ENCODE measurements at places on chromosomes 6 and 20.

- DNase-seq = no peak
These were observed 151.4 kb upstream of the CHD6 start for GRCh38 chr20:41769592-41770018.

DNA sequence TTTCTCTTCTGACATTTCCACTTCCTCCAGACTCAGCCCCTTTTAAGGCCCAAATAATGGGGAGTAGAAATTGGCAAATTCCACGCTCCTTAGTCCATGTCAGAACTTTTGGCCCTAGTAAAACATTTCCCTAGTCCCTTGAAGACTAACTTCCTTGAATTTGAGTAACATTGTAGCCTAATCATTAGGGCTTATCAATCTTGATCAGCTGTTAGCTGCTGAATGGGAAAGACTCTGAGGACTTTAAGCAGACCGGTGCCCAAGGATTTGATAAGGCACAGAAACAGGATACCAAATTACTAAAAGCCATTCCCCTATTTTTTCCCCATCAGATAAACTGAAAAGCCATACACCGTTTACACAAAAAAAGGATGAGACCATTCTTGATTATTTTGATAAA, 37.0 kb upstream of the ECI2 start:
- peak; percentile 3 for DNase-seq

DNA sequence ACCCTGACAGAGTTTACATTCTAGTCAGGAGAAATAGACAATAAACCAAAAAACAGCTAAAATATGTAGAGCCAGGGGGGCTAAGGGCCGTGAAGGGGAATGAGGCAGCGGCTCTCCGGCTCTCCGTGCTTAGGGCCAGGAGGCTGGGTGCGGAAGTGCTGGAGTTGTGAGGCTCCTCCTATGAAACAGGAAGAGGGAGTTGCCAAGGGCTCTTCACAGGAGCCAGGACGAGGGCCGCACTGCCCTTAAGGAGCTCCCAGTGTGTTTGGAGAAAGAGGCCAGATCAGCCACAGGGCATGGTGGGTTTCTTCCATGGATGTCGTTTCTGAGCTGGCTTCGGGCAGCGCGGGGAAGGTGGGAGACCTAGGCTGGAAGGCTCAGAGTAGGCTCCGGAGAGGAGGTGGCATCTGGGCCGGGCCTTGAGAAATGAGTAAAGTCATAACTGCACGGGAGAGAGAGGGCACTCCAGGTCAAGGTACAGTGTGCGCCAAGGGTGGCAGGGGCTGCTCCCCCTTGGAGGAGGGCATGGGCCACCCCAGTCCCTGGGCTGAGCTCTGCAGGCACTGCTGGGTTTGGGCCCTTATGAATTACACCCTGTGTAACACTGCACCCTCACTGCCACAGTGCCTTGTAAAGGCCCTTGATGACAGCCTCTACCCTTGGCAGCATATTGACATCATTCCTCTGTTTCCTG, 20.8 kb upstream of the MLN start:
- no peak for DNase-seq

DNA sequence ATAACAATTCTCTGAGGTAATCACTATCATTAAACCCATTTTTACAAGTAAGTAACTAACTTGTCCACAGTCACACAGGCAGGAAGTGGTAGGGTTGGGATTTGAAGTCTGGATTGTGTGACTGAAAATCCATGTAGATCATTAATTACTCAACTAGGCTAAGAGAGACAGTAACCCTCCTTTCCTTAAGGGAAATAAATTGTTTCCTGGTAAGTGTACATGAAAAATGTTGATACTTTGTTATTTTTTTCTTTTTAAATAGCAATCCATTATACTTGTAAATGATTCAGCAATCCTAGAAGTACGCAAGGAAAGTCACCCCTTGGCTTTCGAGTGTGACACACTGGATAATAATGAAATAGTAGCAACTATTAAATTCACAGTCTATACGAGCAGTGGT, 11.6 kb downstream of the SPACA1 start:
- DNase-seq = no peak

GRCh38 chr6:133291671-133292070, 50.5 kb downstream of the EYA4 start:
- no peak for DNase-seq

DNA sequence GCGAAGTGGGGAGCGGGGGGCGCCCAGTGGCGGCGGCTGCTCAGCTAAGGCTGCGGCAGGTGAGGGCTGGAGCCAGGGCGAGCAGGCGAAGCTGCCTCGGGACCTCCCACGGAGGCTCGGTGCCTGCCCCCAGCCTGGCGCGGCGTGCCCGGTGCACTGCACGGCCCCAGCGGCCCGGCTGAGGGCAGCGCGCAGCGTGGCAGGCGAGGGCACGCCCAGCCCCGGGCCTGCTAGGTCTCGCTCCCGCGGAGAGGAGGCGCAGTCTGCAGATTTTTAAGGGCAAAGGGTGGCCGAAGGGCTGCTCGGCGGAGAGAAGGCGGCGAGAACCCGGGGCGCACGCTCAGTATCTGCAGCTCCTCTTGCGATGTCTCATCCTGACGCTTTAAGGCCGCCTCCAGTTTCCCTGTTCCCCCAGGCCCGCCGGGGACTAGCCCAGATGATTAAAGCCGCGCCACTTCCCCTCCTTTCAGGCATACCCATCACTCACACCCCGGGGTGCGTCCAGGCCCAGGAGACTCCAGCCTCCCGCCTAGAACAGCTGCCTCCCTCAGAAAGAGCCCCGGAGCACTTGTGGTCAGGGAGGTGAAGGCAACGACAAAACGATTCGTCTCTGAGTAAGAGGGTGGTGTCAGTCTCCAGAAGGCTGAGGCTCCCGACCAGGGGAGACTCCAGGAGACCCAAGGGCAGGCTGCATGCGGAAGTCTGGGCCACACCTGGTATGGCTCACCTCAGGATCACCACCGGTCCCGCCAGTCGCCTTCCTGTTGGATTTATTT, at the start of gene FERMT1:
TSS of gene FERMT1 (minus strand) at position 158 of the 776 bp plus-strand sequence. CDS start 3,476 bp downstream, outside the sequence.
- DNase-seq = peak; percentile 94

GRCh38 chr6:140537211-140537610, 1162.8 kb upstream of the CITED2 start:
- no peak for DNase-seq

DNA sequence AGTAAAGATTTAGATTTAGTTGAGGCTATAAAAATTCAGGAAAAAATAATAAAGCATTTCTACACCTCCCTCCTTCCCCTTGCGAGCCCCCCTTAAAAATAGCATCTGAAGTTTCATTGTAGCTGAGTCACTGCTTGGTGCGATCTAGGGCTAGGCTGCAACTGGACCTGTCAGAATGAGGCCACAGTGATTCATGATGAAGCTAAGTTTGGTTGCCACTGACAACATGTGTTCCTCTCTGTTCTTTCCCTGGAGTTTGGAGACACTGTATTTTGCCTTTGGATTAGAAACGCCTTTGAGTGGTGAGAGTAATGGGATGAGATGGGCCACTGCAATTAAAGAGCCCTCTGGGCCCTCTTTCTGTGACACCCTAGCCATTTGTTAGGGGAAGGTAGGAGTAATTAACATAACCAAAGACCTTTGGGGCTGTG, 334.1 kb downstream of the NRN1 start:
- DNase-seq = peak; percentile 95

GRCh38 chr6:151276112-151276740, 36.5 kb downstream of the AKAP12 start:
- no peak for DNase-seq

GRCh38 chr20:38969708-38970107, 7.6 kb downstream of the DHX35 start:
- no peak for DNase-seq

- DNase-seq = no peak
These were observed 437.2 kb downstream of the BCKDHB start for GRCh38 chr6:80543598-80544222.

DNA sequence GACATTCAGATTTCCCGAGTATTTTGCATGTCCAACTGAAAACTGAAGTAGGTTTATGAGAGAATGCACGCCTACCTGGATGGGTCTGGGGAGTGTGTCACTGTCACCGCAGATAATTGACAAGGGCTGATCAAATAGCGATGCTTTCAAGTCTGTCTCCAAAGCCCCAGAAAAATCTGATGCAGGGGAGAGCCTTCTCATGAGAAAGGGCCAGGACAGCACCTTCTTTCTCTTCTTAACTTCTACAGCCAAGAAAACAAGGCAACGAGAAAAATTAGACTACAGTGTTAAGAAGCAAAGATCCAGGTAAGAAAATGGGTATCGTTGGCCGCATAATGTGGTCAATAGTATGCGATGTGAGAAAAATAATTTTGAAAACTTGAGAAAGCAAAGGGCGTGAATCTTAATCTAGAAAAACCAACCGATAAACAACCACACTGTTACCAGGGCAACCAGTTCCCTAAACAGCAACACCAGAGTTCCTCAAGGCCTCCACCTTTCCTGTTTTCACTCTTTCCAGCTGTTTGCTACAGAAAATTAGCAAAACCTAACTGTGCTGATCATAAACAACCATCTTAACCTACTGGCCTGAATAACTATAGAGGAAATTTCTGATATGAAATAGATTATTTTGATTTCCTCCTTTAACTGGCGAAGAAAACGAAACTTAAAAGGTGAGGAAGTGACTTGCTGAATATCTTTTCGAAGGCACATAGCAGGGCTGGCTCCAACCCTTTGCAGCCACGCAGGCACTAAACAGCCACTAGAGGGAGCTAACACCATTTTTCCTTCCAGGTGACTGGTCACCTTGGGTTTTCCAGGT, 2.6 kb downstream of the TAGAP start:
- DNase-seq = peak; percentile 88

DNA sequence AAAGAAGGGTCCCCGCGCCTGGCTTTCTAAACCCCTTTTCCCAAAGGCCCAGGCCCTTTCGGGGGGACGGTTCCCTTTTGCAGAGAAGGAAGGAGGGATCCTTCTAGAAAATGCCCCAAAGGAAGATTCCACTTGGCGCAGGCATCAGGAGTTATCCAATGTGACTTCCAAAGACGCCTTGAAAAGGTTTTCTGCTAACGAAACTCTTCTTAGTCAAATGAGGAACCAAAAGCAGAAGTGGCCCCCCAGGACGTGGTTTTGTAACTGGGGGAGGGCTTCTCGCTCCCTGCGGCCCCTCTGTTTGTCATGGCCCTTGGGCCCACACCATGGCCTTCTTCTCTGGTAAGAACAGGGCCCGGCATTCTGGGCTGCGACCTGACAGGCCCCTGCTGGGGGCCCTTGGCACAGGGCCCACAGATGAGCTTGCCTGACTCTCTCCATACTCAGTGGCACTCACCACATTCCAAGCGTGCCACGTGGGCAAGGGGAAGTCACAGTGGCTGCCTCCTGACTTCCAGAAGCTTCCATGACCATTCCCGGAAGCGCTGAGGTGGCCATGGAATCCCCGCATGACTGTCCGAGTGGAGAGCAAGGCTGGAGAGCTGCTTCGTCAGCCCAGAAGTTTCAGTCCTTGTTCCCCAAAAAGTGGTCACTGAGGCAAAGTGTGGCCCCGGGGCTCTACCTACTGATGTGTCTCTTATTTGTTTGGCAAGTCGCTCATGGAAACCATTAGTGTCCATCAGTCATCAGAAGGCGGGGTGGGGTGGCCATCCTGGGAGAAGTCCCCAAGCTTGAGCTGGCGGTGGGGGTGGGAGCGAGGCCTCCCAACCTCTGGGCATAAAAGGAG, 834 bp upstream of the CTSZ start:
- DNase-seq = peak; percentile 95

DNA sequence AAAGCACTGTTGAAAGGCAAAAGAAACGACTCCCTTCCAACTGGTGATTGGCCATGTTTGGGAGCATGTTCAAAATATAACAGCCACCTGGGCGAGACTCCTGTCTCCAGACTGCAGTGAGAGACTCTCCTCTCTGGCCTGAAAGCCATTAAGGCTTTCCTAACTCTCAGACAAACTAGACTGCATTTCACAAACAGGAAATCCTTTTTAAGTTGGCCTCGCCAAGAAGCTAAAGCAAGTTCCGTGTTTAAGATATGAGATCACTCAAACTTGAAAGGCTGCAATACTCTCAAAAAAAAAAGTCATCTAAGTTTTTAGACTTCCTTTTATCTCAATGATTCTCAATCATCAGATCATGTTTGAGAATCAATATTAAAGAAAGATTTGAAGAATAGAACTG, 117.0 kb downstream of the TFAP2A start:
- DNase-seq = no peak

GRCh38 chr6:127022302-127022701, 96.2 kb upstream of the RSPO3 start:
- no peak for DNase-seq

- DNase-seq = no peak
These were observed 339.6 kb upstream of the NOX3 start for GRCh38 chr6:155795173-155795796.

DNA sequence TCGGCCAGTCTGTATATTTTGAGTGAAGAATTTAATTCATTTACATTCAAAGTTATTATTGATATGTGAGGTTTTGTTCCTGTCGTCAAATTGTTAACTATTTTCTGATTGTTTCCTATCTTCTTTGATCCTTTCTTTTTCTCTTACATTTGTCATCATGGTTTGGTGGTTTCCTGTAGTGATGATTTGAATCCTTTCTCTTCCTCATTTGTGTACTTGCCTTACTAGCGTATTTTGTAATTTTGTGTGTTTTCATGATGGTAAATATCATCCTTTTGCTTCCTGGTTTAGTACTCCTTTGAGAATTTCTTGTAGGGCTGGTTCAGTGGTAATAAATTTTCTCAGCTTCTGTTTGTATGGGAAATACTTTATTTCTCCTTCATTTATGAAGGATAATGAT, 151.7 kb upstream of the CEP162 start:
- no peak for DNase-seq

DNA sequence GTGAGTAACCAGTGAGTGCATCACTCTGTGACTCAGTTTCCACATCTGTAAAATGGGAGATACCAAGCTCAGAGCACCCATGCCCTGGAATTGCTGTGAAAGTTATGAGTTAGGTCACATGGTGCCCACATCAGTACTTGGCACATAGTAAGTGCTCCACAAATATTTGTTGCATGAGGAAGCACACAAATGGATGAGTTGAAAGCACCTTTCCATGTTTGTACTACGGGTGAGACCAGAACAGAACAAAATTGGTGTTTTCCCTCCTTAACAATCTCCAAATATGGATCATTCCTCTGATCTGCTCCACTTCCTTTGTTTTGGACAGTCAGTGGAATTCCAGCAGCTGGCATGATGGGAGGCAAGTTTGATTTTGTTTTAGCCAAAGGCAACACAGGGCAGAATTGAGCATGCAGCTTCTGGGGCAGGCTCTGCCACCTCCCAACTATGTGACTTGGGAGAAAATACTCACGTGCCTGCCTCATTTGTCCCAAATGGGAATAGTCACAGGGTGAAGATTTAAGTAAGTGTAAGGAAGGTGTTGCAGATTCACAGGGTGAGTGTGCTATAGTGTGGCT, 503.7 kb upstream of the SULF2 start:
- no peak for DNase-seq

GRCh38 chr20:63135411-63135810, 80.5 kb downstream of the YTHDF1 start:
- DNase-seq = no peak

Measured in suppressor macrophage treated with lipopolysaccharide for 1 hour (primary cell).